Occipital lobe (tissue), 3 donors: ENCODE measurements at places on chromosomes 2 and 18.

DNA sequence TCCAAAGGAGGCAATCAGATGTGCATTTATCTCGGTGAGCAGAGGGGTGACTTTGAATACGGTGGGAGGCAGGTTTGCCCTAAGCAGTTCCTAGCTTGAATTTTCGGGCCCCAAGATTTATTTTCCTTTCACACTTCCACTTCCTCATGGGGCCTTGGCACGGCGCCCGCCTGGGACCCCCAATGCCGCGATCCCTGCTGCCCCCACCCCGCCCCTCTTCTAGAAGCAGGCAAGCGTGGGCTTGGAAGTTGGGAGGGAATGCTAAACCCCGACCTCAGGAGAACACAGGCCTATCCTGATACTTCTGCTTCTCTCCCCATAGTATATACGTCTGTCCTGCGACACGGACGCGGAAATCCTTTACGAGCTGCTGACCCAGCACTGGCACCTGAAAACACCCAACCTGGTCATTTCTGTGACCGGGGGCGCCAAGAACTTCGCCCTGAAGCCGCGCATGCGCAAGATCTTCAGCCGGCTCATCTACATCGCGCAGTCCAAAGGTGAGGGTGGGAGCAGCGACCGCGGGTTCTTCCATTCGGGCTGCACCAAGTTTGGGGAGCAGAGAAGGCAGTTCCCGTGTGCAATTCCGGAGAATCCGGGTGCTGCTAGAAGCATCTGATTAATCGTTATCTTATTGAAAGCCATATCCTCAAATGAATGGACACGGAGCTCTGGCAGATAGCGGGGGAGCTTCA is 21.6 kb downstream of the TRPM8 start:
- no peak for DNase-seq

DNA sequence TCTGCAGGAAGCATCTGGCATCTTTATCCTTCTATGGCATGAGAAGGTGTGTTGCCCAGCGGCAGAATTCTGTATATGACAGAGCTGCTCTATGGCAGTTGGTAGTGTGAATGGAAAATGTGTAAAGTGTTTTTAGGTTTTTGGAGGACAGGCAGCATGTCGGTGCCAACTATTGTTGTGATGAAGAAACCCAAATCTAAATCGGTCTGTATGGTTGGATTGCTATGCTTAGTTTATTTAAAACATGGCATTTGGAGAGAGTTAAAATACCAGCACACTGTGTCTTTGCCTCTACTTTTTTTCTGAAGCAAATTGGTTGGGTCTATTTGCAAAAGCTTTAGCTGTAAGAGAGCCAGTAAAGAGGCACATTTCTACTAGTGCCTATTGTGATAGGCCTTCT is 136.7 kb downstream of the CTNNA2 start:
- no peak for DNase-seq

DNA sequence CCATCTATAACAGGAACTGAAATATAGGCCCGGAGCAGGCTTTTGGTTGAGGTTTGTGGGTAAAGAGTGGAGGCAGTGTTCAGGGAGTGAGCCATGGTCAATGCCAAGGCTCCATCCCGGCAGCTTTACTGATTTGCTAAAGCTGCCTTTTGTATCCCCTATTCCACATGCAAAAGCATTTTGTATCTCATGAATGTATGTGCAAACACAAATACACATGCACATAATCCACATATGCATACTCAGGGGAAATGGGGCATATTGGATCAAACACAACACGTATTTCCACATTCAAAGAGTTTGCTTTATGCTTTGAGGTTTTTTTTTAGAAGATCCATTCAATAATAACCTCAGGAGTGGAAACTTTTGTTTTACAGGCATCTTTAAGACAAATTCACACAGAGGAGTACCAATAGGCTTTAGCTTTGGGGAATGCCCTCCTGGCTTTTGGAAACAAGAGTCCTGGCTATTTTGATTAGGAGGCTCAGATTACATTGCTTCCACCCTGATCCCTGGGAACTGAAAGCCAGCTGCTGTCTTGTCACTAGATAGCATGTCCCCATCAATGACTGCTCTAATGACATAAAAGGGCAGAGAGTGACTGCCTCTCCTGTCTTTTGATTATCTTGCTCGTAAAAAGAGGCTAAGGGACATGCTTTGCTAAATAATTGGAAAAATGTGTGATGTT is 263.2 kb downstream of the EN1 start:
- DNase-seq, result no peak

- no peak for DNase-seq
These were observed 290.8 kb upstream of the MC4R start for GRCh38 chr18:60663060-60663989.

GRCh38 chr2:140650825-140651224 is 1480.0 kb downstream of the LRP1B start:
- DNase-seq, result no peak

DNA sequence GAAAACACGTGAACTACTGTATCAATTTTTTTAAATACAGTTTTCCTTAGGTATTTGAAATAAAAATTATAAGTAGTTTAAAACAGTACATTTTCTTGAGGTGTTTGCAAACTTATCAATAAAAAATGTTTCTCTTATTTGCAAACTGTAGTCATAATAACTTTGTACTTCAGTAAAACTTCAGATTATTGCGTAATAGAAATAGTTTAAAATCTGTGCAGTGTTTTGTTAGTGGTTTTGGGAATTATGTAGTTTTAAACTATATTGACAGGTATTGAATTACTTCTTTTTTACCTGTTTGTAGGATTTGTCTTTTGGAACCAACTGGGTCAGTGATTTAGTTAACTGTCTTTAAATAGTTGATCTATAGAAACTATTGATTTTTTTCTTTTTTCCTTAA is 7.3 kb downstream of the NAPG start:
- no peak for DNase-seq

- no peak for DNase-seq
These were observed 131.0 kb downstream of the SP3 start for GRCh38 chr2:173834141-173834540.

DNA sequence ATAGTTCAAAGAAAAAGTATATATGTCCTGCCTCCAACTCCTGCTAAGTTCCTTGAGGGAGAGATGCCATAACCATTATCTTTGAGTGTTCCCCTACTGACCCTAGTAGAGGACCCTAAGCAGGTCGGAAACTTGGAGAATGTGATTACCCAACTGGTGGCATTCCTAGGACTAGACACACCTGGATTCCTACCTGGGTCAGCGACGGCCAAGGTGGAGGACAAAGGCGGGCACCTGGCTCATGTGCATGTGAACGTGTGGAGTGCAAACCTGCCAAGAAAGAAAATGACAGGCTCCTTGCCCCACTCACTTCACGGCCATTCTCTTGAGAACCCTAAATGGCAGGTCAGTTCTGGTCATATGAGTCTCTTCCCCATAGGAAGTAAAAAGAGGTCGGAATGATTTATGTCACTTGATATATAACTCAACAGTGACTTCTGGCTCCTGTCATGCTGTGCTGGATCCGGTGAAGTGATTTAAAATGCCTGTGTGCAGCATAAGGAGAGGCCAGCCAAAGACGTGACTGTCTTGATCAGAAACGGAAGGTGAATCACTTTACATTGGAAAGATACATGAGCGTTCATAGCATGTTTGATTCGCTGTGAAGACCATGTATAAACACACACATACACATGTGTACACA is 371.6 kb downstream of the EIPR1 start:
- DNase-seq, result no peak

- DNase-seq, result no peak
These were observed 43.0 kb upstream of the ITGB6 start for GRCh38 chr2:160242893-160243564.

- DNase-seq, result no peak
These were observed 5.5 kb downstream of the MSGN1 start for GRCh38 chr2:17821535-17822444.

GRCh38 chr2:37871456-37872191 is 53.5 kb upstream of the RMDN2 start:
- no peak for DNase-seq

GRCh38 chr18:59900222-59901128 is 679 bp downstream of the PMAIP1 start:
- DNase-seq, result no peak

DNA sequence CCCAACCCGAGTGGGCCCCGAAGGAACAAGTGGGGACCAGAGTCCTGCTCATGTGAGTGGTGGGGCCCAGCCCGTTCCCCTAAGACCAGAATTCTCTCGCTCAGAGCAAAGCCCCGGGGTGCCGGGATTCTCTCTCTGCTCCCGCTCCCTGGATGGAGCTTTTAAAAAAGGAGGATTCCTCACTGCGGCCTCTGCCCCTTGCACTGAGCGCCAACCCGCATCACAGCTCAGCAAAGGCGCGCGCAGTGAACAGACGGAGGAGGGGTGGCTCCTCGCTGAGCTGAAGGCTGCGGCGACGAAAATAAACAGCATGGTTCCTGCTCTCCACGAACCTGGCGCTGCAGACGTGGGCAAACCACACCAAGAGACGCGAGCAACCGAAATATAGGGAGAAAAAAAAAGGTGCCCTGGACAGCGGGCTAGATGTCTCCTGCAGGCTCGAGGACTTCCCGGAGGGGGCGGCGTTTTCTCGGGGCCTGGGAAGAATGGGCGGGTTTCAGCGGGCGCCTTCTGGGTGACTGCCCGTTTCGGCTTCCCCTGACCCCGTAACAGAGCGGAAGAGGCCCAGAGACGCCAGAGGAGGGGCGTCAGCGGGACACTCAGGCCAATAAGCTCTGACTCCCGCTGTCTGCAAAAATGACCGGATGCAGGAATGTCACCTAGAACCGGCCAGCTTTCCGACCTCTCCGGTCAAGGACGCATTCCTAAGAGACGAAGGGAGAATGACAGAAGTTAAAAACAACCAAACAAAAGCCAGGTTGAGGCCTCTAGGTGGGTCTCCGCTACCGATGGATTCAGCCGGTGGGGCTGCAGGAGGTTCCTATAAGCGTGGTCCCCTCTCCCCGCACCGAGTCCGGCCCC is 819 bp upstream of the KLF11 start:
- DNase-seq, result no peak

DNA sequence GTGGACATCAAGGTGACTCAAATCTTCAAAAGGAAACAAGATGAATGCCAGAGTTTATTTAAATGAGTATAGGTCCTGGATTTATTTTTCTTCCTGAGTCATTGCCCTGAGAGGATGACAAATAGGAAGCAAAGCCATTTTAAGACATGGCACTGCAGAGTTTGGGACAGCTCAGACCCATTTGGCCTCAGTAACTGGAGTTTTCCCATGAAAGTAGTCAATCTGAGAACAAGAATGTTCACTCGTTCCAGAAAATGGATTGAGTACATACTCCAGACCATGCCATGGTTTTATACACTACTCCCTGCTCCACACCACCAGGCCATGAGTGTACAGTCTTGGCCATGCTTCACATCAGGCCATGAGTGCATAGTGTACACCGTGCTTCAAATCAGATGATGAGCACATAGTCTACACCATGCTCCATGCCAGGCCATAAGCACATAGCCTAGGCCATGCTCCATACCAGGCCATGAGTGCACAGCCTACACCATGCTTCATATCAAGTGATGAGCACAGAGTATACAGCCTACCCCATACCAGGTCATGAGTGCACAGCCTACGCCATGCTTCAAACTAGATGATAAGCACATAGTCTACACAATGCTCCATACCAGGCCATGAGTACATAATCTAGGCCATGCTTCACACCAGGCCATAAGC is 202.4 kb downstream of the FBXO15 start:
- no peak for DNase-seq

DNA sequence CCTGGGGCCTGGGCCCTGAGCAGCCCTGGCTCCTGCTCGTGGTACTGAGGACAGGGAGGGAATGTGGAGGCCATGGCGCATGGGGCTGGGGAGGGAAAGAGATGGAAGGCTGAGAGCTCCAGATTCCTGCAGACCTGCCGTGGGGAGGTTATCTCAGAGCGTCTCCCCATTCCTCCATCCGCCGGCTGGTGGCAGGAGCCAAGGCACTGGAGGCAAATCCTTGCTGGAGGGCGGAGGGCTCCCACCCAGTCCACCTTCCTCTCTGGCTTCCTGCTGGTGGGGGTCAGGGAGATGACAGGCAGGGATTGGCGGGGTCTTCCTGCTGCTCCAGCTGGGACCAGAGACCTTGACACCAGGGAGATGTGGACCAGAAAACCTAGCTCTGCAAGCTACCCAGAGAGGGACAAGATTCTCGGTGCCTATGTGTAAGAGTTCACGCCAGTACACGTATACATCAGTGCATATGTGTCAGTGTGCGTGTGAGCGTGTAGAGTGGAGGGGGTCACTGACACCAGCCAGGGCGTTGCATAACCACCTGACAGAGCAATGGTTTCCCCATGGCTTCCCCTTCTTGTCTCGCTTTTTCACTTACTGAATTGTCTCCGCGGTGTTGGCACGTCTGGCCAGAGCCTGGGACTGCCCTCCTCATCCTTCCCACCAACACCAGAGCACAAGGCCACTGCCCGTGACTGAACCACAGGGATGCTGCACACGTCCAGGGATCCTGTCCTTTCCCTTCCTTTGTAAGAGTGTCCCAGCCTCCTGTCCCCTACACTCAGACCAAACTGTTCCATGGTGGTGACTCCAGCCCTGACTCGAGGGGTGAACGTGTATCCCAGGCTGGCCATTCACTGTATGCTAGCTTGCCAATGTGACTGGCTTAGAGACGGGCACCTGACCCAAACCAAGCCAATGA is 15.8 kb upstream of the SEMA4C start:
- DNase-seq, result no peak

- DNase-seq, result no peak
These were observed 44.1 kb upstream of the ACKR3 start for GRCh38 chr2:236525411-236525997.

DNA sequence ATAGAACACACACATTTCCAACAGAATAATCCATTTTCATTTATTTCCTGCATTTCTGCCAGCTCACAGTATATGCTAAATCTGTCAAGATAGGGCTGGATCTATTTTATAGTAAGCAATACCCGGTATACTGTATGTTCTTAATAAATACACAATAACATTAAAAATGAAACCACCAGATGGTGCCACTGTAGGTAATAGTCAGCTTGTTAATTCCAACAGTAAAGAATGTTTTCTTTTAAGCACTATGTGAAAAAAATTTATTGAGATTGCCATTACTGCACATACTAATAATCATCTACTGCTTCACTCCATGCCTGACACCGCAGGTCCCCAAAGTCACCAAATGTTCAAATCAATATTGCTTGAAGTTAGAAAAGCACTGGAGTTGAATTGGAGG is 131.5 kb upstream of the PGAP1 start:
- no peak for DNase-seq

DNA sequence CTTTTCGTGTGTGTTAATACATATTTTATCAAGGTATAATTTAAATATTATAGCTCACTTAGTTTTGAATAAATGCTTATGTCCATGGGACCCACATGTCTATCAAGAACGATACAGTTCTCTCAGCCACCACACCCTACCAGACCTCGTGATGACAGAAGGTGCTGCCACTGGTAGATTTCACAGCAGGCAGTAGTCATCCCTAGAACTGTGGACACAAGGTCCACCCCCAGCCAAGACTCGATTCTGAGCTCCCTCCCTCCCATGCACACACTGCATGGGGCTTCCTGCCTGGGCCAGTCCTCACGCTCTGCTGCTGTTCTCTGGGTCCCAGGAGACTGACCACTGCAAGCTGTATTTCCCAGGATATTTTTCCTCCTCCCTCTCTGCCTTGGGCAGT is 26.5 kb upstream of the CREB1 start:
- no peak for DNase-seq

GRCh38 chr2:113278742-113279139 is at the start of gene PAX8:
TSS of gene PAX8 (minus strand) at chr2:113278921. CDS start at chr2:113278394, 527 bp downstream.
- DNase-seq, result no peak
